ENCODE measurements at places on chromosomes 16 and 17.
A peak's percentile ranks its signal among the peaks of the same experiment; 100 is the strongest.

GRCh38 chr16:89670496-89671431 is 13.1 kb downstream of the SPATA33 start:
- no peak for DNase-seq

DNA sequence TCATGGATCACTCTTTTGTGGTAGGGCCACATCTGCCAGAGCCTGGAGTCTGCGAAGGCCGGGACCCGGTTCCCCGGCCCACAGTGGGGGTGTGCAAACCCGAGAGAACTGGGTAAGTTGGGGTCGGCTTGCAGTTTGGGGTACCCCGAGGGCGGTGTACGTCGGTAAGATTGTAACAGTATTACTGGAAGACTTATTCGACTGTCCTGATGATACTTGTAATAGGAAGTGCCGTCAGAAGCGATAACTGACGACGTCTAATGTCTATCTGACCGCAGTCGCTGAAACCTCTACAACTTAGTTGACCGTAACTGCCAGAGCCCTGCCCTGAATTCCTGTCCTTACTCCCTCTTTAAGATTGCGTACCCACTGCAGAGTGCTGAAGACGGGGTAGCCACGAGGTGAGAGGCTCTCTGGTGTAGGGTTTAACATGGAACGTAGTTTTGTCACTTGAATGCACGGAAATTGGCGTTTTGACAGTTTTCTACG is 24.0 kb downstream of the TRPV2 start:
- DNase-seq: no peak

DNA sequence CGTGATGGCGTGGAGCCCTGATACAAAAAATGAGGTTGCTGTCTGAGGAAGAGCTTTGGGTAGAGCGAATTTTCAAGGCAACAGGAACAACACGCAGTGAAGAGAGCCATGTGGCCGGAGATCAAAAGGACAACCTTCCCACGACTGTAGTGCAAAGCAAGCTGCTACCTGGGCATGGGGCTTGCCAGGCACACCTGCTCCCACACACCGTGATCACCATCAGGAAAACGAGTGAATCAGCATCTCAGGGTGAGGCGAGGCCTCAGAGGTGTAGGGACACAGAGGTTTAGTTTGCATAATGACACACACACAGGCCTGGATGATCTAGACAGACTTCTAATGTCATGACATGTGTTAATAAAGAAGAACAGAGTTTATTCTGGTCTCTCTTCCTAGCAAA is 65.7 kb downstream of the PARN start:
- DNase-seq: no peak

GRCh38 chr16:10619271-10619849 is 39.0 kb upstream of the EMP2 start:
- DNase-seq: peak; percentile 73

DNA sequence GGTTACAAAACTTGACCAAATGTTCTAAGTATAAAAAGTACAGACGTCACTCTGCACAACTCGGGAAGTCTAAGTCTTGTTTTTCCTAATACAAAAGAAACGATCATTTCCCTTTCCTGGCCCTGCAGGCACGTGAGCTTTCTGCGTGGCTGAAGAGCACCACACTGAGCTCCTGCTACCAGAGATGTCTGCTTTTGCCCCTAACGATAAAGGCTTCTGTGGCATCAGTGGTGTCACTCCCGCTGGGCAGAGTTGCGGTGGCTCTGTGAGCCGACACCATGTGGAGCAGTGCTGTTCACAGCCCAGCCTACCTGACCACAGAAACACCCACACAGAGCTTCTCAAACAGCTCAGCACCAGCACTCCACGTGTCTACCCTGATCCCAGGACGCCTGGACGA is 20.5 kb downstream of the EMC8 start:
- no peak for DNase-seq

DNA sequence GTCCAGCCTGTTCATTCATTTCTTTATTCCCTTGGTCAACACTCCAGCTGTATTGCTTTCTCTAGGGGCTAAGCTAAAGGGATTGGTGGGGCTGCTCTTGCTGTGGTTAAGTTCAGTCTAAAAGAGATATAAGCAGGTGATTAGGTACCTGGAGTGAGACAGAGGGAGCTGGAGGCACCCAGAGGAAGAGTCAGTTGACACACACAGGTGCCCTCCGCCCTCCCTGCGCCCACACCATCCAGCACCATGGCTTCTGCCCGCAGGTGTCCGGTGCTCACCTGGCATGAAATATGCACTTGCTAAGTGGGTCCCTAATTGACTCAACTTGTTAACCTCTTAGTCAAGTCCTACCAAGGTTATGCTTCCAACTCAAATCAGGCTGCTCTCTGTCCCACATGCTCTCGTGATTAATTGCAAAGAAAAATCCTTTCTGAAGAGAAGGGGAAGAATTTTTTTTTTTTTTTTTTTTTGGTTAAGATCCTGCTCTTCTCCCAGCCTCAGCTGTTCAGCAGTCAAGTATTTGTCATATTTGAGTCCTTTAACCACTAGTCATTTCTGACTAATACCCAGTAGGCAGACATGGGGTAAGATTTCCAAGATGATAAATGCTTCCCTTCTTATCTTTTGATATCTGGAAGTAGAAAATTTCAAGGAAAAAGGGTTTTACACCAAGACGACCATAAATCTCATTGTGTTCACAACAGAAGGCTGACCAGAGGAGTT is 199.8 kb upstream of the WSCD1 start:
- DNase-seq: no peak

Measured in posterior cingulate gyrus (tissue), 11 donors.